ENCODE measurements at places on chromosomes 5 and 9. TPM values are rescaled to one million over a fixed set of nuclear protein-coding genes. Genes with fewer than 3 reads are reported as not detected.

The RNF145 gene
- 13.5 TPM for total RNA-seq

The ST8SIA4 gene
- 2.1 TPM for total RNA-seq

DNA sequence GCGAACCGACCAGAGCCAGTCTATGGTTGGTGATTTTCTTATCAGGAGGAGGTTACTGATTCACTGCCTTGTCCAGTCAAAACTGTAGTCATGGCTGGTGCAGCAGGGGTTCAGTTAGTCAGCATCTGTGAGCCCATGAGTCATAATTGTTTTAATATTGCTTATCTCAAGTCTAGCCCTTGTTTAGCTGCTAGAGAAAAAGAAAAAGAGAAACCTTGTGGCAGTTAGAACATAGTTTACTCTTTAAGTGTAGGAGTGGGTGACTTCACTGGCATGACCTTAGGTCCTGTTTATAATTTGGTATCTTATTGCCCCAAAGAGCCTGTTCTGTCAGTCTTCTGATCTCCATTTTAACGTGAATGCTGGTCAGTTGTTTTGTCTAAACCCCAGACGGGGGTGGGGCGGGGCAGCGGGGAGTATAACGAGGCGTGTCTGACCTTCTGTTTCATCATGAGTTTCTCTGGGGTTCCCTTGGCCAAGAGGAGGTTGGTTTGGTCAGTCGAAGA, 76.9 kb upstream of the NFIL3 start:
- no peak for DNase-seq

- DNase-seq = no peak
Measured at GRCh38 chr5:170769246-170769645, 14.3 kb upstream of the GABRP start.

DNA sequence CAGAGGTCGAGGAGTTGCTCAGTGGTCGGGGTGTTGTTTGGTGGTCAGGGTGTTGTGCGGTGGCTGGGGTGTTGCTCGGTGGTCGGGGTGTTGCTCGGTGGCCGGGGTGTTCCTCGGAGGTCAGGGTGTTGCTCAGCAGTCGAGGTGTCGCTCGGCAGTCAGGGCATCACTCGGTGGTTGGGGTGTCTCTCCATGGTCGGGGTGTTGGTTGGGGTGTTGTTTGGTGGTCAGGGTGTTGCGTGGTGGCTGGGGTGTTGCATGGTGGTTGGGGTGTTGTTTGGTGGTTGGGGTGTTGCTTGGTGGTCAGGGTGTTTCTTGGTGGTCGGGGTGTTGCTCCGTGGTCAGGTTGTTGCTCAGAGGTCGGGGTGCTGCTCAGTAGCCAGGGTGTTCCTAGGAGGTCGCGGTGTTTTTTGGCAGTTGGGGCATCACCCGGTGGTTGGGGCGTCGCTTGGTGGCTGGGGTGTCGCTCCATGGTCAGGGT, 11.0 kb upstream of the GPSM1 start:
- DNase-seq = no peak

The RPP25L gene
- total RNA-seq = 8.6 TPM

The TMEM215 gene
- not detected for total RNA-seq

The GAPT gene
- 1.3 TPM for total RNA-seq

The PCDHB4 gene
- 1.6 TPM for total RNA-seq

GRCh38 chr5:157469073-157469472, 9.1 kb downstream of the NIPAL4 start:
- no peak for DNase-seq

DNA sequence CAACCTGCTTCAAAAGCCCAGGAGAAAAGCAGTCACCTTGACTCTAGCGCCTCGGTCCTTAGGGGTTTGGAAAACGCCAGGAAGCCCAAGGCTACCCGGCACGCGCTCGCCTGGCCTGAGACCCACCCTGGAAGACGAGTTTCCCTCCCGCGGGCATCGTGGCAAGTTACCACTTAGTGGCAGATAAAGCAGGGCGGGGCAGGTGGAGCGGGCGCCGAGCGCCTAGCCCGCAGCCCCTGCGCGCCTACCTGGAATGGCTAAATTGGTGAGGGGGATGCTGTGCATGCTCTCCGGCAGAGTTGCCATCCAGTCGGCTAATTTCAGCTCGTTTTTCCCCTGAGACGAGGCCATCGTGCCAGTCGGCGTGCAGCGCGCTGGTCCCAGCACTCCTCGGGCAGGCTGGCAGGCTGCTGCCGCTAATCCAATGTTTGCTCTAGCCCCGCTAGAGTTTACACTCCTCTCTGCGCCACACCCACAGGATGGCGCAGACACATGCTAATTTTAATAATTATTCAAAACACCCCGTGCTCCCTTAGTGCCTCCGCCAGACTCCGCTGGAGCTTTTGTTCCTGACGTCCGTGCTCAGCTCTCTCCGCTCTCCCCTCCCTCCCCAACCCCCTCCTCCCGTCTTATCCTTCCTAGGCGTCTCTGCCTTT, at the start of gene PLCXD3:
Gene PLCXD3 (minus strand): TSS at position 426 of the 656 bp plus-strand sequence. CDS start 75 bp downstream, at position 351.
- peak; percentile 70 for DNase-seq

GRCh38 chr5:111742177-111742994, 14.6 kb downstream of the NREP start:
- DNase-seq = peak; percentile 16

DNA sequence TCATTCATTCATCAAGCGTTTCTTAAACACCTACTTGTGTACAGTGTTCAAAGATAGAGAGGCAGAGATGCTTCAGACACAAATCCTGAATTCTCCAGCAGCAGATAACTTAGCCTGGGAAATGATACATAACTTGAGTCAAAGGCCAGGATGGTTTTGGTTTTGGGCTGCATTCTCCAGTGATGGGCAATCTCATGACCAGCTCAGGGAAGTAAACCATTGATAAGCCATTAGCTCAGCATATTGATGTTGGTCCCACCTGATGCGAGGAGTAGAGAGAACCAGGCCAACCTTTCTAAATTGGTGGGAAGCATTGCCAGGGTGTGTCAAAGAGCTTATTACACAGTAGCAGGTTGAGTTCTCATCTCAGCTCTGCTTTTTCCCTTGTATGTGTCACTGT, 53.0 kb downstream of the SH3RF2 start:
- DNase-seq = no peak

GRCh38 chr5:19986031-19986619, 1.9 kb downstream of the CDH18 start:
- no peak for DNase-seq

DNA sequence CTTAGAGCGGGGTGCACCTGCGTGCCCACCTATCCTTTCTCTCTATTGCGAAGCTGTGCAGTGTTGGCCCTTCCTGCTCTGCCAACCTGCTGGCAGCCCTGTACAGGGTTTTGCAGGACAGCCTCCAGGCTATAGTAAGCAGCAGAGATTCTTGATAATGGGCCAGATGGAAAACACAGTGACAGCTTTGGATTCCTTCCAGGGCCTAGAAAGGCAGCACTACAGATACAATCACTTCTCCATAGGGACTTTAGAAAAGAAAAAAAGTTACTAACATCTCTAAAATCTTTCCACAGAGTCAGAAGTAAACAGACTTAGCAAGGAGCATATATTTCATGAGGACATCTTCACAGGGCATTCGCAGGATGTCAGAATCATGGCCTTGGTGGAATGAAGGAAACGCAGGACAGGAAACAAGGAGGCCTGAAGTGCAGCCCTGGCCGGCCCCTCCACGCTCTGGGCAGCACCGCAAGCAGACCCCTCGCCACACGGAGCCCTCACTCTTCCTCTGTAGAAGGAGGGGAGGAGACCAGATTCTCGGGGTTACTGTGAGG, 172.1 kb upstream of the GAS1 start:
- peak; percentile 52 for DNase-seq

DNA sequence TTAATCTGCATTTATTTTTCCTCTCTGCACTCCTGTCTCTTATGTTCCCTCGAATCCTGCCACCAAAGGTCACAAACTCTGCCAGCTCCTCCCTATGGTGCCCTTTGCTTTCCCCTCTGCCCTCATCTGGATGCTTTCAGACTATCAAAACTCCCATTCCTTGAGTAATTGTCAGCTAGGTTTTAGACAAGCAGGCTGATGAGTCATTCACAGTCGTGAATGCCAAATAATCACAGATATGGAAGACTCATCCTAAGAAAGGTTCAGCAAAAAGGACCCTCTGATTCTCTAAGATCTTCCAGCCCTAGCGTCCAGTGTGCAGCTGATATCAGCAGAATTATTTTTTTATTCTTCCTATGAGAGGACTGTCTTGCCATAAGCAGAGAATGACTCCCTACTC, 104.5 kb upstream of the NUDT12 start:
- no peak for DNase-seq

- DNase-seq = no peak
Measured at GRCh38 chr5:175347027-175347426, 97.0 kb downstream of the DRD1 start.

The SPINK13 gene
- 5.7 TPM for total RNA-seq

GRCh38 chr9:132673355-132673754, 3.1 kb downstream of the GTF3C4 start:
- DNase-seq = no peak

GRCh38 chr5:111236995-111237394, 12.8 kb downstream of the CAMK4 start:
- DNase-seq = no peak

The SLC4A9 gene
- total RNA-seq = not detected

DNA sequence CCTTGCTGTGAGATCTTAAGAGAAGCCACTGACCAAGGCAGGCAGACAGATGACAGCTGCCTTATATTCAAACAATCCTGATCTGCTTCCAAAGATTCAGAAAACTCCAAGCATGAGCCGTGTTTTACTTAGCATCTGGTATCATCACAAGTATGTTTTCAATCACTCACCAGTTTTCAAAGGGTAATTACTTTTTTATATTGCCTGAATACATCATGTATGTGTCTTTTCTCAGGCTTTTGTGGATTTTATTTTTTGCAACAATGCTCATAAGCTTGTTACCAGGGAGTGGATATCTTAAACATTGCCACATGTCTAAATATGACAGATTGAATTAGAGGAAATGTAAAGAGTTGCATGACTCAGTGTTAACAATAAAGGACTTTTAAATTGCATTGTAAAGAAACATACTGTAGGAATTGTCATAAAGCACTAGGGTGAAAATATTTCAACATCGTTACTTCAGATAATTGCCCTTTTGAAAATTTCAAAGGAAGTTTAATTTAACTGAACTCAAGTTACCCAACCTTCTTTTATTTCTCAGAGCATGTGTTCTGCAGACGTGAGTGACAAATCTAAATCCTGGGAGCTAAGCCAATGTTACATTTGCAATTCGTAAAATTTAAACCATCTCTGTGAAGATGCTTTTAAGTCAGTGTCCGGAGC, 326.1 kb downstream of the PLK2 start:
- no peak for DNase-seq

- no peak for DNase-seq
Measured at GRCh38 chr9:33837138-33837537, 20.2 kb downstream of the UBE2R2 start.

GRCh38 chr5:10703676-10704075, 57.4 kb downstream of the DAP start:
- DNase-seq = peak; percentile 85

GRCh38 chr5:151065609-151066008, 15.2 kb downstream of the TNIP1 start:
- DNase-seq = no peak

DNA sequence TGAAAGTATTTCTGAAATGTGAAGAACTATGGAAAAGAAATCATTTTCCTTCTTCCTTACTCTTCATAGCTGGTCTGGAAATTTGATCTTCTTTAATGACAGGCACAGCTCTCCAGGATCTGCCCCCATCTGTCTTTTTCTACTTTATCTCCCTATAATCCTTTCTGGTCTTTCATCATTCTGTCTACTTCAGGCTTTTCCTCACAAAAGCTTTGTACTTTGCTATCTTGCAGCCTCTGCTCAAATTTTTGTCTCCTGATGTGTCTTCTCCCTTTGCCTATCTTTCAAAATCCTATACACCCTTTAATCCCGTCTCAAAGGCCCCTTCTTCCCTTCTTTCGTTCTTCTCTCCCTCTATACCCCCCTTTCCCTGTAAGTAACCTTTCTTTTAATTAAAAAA, 114.9 kb upstream of the ATP10B start:
- no peak for DNase-seq

- DNase-seq = no peak
Measured at GRCh38 chr9:82991671-82992070, 71.3 kb downstream of the RASEF start.

GRCh38 chr5:83721953-83722901, 1.6 kb upstream of the HAPLN1 start:
- peak; percentile 44 for DNase-seq

- DNase-seq = no peak
Measured at GRCh38 chr5:124353016-124353415, 393.4 kb downstream of the ZNF608 start.

- DNase-seq = peak; percentile 76
Measured at GRCh38 chr5:132260714-132261551, 3.4 kb downstream of the PDLIM4 start.

DNA sequence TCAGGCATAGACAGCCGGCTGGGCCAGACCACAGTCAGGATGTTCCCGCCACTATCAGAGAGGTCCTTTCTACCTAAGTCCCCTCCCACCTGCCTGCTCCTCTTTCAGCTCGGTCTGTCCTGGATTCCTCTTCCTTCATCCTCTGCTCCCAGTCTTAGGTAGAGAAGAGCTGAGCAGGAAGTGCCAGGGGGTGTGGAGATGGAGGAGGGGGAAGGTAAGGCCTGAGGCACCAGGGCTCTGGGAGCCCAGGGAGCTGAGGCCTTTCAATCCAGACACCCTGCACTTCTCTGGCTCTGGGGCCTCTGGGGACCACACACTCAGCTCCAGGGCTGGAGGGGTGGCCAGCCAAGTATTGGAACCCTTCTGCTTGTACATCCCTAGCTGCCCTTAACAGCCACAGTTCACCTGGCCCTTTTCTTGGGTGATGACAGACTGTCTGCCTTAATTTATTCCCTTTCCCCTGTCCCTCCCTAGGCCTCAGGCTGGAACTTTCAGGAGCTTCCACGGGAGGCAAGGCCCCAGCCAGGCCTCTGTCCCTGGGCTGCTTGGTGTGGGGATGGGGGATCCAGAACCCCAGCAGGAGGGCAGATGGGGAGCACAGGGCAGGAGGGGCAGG, 15.6 kb downstream of the IRF1 start:
- DNase-seq = no peak

GRCh38 chr9:126698251-126698650, 84.5 kb downstream of the LMX1B start:
- peak; percentile 8 for DNase-seq

DNA sequence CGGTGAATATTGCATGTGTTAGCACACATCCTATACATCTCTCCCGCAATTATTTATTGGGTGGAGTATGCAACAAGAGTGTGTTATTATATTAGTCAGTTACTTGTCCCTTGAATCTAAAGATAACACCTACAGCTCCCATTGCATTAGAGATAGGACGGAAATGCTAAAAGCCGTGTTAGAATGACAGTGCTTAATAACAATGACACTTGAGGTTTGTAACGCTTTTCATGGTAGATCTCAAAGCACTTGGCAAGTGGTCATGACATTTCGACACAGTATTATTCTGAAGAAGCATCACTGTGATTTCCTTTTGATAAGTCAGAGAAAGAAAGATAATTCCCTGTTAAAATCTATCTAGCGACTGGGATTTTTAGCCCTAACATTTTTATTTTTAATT, 33.4 kb upstream of the TRIO start:
- DNase-seq = no peak

The AGGF1 gene
- 8.2 TPM for total RNA-seq

The IL13 gene
- total RNA-seq = not detected

The PHF24 gene
- total RNA-seq = not detected

The NMUR2 gene
- total RNA-seq = not detected

The URM1 gene
- 15.6 TPM for total RNA-seq

GRCh38 chr9:125815568-125815967, 68.4 kb downstream of the PBX3 start:
- no peak for DNase-seq

The AMBP gene
- total RNA-seq = 307 TPM

- DNase-seq = peak; percentile 89
Measured at GRCh38 chr9:83062651-83063527, at the start of gene RASEF. Gene RASEF, minus strand, starts transcription at chr9:83063142. Its CDS starts 275 bp downstream, at chr9:83062867.

Data from body of pancreas (tissue), 4 donors.